Stimulated activated CD4-positive, alpha-beta T cell treated with anti-CD3 and anti-CD28 coated beads, Interleukin-12 subunit alpha, Interleukin-12 subunit beta, amount 100 ng/mL, for 4 hours (primary cell): ENCODE measurements at places on chromosomes 11 and 22.

- DNase-seq: no peak
Observed at GRCh38 chr11:43694477-43694876, 13.9 kb downstream of the HSD17B12 start.

DNA sequence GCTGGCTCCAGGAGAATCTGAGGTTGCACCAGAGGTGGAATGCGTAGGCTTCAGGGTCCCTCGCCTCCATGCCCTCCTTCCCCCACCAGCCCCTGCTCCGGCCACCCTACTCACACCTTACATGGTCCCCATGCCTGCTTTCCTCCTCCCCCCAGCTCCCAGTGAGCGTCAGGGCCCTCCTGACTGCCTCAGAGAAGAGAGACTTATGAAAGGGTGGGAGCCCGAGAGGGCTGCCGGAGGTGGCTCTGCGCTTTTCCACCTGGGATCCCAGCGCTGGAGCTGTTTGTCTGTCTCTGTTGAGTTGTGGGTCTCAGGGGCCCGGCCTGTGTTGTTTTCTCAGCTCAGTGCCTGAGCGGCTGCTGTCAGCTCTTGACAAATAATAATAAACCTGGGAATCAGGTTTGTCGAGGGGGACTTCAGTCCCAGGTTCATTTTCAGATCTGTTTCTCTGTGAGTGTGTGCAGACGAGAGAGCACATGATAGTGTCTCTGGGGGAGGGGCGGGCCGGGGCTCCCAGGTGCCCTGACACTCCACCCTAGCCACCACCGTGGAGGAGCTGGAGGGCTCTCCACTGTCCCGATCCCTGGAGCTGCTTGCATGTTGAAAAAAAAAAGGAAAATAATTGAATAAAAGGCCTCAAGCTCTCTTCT is 153.7 kb downstream of the FEZ1 start:
- DNase-seq: no peak

GRCh38 chr11:61985869-61986268 is 18.4 kb upstream of the FTH1 start:
- no peak for DNase-seq

DNA sequence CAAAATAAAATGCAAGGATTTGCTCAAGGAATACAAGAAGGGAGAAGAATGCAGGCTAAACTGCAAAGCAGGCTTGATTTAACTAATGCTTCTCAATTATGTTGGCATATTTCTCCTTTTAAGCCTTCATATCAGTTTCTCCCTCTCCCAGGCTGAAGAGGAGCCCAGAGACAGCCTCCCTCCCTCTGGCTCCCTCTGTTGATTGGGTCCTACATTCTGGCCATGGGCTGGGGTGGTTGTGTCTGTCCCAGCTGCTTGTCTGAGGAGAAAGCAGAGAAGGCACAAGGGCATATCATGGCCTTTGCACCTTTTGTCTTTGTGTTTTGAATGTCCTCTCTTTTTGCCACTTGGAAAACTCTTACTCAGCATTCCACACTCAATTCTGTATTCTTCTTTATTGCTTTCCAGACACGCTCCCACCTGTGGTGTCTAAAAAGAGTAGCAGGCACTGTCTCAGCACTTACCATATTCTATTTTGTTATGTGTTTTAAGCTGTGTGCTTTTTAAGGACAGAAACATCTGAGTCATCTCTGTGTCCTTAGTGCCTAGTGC is 77.4 kb downstream of the INSC start:
- DNase-seq: no peak

GRCh38 chr11:101817581-101817980 is 97.2 kb upstream of the CEP126 start:
- no peak for DNase-seq

DNA sequence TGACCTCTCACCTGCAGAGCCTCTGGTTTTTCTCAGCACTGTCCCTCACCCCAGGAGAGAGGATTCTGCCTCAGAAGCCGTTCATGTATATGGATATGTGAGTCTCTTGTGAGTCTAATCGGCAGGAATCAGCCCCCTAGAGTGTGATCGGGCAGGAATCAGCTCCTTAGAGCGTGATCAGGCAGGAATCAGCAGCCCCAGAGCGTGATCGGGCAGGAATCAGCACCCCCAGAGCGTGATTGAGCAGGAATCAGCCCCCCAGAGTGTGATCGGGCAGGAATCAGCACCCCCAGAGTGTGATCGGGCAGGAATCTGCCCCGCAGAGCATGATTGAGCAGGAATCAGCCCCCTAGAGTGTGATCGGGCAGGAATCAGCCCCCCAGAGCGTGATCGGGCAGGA is 80.0 kb upstream of the EIF3D start:
- DNase-seq: no peak

DNA sequence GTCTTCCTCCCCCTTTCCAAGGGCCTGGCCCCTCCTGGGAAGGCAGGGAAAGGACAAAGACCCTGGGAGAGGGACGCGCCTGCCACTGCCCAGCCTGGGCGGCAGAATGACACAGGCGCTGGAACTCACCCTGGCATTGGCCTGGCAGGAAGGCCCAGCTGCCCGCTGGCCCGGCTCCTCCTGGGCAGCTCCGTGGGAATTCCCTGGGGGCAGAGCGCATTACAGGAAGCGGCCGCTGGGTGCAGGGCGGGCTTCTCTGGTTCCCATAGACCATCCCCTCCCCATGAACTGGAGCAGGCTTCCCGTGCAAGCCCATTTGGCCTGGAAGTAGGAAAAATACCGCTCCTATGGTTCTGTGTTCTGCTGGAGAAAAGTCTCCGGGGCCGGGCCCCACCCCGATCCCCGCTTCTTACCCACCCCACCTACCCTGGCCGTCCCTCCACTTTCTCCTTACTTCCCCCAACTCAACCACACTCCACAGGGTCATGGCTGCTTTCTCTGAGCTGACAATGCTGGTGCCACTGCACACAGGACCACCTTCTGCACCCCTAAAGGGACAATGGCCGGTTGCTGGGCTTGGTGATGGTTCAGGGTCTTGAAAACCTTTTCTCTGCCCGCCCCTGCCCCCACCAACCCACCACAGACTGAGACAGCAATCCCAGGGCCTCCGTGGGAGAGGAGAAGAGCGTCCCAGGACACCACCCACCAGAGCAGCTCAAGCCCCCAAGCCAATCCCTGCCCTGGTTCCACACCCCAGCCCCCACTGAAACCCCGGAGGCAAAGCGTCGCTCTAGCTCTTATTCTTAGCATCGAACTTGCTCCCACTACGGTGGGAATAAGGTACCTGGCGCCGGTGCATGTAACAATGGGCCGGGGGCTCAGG is 58.9 kb downstream of the LINC01488 start:
- no peak for DNase-seq
